Glomerular endothelial cell (primary cell): ENCODE measurements at places on chromosomes 4 and X. TPM values are rescaled to one million over a fixed set of nuclear protein-coding genes. Genes with fewer than 3 reads are reported as not detected.

FAM9A gene
- not detected in 2 replicates for total RNA-seq

PRRG1 gene
- total RNA-seq = 38.4 and 54.9 TPM in 2 replicates

NEUROG2 gene
- total RNA-seq = not detected in 2 replicates

MAGEB2 gene
- total RNA-seq = not detected in 2 replicates

VCX2 gene
- total RNA-seq = not detected in 2 replicates

SPACA5 gene
- total RNA-seq = not detected in 2 replicates

DNA sequence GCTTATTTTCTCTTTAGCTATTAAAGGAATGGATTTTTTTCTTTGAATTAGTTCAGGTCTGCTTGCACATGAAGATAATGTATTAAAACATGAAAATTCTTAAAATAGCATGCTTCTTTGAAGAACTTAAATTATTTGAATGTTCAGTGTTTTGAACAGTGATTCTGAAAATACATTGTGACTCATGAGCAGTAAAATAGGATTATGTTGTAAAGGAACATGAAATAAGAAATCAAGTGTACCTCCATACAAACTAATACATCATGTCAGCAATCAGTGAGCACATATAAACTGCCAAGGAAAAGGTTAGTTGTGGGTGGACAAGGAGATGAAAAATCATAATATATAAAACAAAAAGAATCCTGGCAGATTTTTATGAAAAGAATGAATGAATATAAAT lies 66.1 kb downstream of the SNX25 start:
- DNase-seq = no peak

- DNase-seq = no peak
Measured at GRCh38 chrX:30851449-30851848, 37.6 kb downstream of the TAB3 start.

DNA sequence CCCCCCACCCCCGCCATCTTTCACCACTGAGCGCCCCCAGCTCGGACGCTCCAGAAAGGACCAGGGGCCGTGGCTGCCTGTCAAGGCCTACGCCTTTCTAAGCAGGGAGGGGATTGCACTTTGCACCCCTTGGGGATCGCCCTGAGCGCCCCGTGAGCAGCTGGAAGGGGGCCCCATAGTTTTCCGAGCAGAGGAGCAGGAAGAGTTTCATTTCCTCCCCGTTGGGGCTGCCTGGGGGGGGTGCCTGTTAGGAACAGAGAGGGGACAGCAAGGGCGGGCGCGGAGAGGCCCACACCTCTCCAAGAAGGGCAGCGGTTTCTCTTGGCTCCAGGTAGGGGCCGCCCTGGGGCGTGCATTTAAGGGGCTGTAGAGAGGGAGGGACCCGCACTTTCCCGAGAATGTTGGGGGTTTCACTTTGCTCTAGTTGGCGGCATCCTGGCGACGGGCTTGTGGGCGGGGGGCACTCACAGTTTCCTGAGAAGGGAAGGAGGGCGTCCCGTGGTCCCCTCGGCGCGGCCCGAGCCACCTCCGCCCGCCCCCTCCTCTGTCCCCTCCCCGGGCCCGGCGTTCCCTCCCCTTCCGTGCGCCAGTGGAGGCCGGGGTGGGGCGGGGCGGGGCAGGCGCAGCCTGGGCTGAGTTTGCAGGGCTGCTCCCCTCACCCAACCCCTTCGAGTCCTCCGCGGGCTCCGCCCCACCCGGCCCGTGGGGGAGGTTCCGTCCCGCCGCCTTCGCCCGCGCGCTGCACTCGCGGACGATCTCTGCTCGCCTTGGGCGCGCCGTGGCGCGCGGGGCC lies 82.3 kb upstream of the CD99 start:
- DNase-seq = no peak

GRCh38 chrX:51316271-51316670 lies 16.4 kb upstream of the NUDT10 start:
- DNase-seq = no peak

DNA sequence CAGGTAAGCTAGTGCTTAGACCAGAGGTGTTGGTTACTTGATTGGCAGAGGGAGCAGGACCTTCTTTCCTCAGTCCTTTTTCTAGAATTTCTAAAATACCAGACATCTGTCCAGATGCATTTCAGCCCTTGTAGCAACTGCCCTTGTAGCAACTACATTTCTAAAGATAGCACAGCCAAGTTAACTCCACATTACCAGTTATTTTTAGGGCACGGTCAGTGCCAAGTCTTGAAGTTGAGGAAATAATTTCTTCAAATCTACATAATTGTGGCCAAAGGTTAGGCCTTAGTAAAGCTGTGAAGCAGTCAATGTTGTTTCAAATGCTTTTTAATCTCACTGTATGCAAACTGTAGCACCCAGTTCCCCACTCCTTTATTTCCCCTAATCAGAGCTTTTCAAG lies 62.9 kb downstream of the MID1IP1 start:
- DNase-seq = no peak

DNA sequence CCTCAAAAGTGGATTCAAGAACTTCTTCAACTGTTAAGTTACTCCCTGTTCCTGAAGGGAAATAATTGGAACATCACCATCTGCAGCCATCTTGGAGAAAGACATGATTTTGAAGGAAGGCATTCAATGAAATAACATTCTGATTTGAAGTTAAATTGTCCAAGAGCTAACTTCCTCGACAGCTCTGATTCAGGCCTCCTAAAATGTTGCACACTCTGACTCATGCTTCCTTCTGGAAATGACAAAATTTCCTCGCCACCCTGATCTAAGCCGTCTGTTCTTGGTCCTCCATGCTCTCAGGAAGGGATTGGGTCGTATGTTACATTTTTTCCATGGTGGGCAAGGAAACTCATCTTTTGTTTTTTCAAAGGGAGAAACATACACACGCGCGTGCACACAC lies 496.9 kb upstream of the DIPK2B start:
- peak; percentile 92 for DNase-seq

DNA sequence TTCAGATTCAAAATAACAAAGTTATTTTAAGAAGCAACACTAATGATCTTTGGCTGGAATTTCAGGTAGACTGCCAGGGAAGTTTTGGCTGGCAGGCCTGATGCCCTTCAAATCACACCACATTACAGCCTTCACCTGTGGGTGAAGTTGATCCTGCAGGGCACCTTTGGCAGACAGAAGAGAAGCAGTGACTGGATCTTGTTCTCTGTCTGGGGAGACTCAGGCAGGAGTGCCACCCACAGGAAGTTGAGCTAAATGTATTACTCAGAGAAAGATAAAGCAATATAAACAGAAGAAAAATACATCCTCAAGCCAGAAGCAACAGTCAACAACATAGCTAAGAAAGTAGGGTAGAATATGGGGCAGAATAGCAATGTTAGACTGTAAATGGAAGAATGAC lies 12.8 kb upstream of the CFAP299 start:
- DNase-seq = no peak

GRCh38 chr4:82508806-82509428 lies 52.9 kb downstream of the TMEM150C start:
- DNase-seq = no peak

DNA sequence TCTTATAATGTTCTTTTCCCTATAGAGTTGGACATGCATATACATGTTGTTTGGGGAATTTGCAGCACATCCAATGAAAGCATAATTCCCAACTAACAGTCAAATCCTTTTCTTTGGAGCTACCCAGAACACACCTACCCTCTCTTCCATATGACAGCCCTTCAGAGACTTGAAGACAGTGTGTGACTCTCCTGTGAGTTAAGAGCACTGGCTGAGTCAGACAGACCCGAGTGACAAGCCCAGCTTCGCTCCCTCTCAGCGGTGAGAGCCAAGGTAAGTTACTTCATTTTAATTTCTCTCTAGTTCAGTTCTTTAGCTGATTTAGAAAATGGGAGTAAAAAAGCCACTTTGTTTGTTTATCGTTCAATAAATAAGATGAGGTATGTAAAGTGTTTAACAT lies 86.3 kb downstream of the RTL9 start:
- DNase-seq = no peak

DNA sequence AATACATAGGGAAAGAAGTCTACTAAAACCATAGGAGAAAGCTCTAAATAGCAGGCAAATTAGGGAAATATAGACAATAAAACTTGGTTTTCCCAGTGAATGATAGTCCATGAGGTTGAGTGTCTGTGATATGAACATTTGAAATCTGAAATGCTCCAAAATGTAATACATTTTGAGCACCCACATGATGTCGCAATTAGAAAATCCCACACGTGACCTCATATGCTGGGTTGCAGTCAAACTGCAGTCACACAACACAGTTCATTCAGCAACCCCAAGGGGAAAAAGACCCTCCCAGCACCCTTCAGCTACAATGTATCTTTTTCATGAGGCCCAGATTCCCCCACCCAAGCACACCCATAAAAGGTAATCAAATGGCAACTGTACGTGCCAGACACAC lies 155.6 kb downstream of the BTC start:
- DNase-seq = no peak

DNA sequence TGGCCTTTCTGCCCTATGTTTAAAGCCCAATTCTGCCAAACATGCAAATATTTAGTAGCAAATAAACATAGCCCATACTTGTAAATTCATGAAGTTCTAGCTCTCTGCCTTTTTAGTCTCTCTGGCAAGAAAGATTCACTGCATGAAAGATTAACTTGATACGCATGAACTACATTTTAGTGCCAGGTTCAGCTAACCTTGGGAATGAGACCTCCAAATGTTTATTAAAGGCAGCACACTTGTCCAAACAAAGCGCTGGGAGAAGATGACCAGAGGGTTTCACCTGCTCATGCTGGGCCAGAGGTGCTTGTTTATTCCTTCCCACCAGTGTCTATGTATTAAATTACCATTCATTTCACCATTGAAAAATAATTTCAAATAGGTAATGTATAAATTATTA lies 44.5 kb upstream of the IL1RAPL1 start:
- no peak for DNase-seq

DNA sequence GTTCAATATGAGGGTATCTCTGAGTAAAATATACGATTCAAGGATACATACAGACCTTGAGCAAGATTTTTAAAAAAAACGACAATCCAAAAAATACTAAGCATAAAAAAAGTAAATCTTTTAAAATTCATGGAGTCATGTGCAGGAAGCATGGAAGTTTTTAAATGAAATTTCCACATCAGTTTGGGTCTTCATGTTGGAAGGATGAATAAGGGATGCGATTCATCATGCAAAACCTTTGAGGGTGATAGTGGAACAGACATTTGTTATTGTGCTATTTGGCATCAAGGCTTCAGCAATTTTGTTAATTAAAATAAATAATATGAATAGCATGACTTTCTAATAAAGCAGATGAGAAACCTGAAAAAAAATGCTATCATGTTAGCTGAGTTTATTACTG lies 815.0 kb upstream of the PCDH10 start:
- DNase-seq = no peak

DNA sequence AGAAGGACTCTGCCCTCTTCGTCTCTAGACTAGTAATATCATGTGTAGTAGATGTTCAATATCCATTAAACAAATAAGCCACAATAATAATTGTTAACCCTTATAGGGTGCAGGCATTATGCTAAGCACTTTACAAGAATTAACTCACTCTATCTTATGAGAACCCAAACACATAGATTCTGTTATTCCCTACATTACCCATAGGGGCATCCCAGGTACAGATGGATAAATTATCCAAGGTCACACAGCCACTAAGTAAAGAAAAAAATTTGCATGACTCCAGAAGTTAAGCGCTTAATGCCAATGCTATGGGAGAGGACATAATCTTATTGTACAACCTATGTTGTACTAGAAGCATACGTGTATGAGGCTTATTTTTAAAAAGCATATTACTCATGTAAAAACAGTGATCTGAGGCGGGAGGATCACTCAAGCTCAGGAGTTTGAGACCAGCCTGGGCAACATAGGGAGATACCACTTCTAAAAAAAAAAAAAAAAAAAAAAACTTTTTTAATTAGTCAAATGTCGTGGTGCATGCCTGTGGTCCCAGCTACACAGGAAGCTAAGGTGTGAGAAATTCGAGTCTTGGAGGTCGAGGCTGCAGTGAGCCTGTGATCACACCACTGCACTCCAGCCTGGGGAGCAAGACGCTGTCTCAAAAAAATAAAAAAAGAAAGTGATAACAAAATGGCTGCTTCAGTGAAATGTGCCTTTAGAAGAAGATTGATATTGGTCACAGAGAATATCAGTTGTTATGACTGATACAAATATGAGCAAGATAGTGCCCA lies 13.6 kb downstream of the LDB2 start:
- no peak for DNase-seq

GRCh38 chrX:70129816-70130215 lies 3.4 kb upstream of the IGBP1 start:
- DNase-seq = no peak

GRCh38 chr4:112739442-112739841 lies 102.5 kb downstream of the LARP7 start:
- no peak for DNase-seq

DNA sequence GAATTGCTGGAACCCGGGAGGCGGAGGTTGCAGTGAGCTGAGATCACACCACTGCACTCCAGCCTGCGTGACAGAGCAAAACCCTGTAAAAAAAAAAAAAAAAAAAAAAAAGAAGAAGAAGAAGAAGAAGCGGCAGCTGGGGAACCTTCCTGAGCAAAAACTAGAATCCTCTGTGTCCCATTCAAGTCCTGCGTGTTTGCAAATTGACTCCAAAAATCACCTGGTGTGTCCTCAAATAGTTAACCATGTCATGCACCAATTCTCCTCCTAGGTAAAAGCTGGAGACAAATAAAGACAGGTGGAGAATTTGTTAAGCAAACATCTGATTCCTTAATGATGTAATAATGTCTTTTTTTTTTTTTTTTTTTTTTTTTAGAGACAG lies 31.9 kb upstream of the ASMTL start:
- no peak for DNase-seq

DNA sequence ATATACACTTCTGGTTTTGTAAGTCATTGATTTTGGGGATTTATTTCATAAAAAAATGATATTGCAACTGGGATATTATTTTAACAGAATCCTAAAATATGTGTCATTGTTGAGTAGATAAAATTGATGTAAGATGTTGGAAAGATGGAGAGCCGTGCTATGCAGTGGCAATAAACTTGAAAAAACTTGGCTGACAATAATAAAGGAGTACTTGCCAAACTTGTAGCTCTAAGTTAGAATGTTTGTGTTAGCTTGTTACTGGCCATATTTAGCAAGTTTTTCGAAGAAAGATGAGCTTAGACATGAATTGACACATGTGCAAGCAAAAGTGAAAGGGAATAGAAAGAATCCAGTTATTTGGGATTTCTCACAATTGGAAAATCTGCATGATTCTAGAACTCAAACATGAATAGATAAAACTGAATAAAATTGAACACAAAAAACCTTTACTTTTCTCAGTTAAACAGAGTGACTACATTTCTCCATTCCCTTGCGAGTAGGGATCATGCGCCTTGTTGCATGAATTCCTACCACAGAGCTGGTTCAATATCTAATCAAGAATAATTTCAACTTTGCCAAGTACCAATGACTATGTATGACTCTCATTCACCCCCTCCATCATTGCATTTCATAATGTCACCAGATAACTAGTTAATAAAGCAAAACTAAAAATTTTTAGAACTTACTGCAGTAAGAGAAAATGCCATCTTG lies 327.8 kb downstream of the CAMK2D start:
- no peak for DNase-seq

DNA sequence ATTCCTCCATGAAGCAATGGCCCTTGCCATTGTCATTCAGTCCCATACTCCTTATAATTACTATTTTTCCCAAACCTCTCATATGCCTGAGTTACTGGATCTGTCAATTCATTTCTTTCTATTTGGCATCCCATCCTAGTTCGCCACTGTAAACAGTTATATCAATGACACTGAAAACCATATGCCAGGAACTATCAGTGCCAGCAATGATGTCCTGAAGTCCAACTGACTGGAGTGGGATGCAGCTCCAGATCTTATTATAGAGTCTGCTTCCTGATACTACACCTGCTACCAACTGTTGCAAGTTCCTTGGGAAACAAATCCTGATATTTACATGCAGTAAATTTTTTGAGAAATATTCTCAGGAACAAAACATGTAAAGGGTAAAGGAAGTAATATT lies 27.0 kb upstream of the BANK1 start:
- no peak for DNase-seq

GRCh38 chr4:22667332-22667940 lies 25.3 kb upstream of the GBA3 start:
- DNase-seq = no peak
